ENCODE measurements at places on chromosomes 3 and 15.

GRCh38 chr3:17942856-17943255, 200.4 kb upstream of the TBC1D5 start:
- DNase-seq: no peak

GRCh38 chr3:139574026-139574947, 34.7 kb upstream of the RBP1 start:
- DNase-seq: no peak

GRCh38 chr15:81184188-81184587, 12.5 kb upstream of the IL16 start:
- no peak for DNase-seq

DNA sequence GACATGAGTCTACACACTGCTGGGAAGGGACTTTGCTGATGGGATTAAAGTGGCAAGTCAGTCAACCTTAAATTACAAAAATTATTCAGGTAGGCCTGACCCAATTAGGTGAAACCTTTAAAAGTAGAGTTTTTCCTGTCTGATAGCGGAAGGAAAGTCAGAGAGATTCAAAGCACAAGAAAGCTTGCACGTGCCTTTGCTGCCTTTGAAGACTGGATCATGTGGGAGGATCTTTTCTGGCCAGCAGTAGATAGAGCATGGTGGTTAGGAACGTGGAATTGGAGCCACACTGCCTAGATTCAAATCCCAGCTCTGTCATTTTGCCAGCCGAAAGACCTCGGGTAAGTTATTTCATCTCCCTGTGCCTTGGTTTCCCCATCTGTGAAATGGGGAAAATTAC, 265.8 kb upstream of the PROK2 start:
- no peak for DNase-seq

DNA sequence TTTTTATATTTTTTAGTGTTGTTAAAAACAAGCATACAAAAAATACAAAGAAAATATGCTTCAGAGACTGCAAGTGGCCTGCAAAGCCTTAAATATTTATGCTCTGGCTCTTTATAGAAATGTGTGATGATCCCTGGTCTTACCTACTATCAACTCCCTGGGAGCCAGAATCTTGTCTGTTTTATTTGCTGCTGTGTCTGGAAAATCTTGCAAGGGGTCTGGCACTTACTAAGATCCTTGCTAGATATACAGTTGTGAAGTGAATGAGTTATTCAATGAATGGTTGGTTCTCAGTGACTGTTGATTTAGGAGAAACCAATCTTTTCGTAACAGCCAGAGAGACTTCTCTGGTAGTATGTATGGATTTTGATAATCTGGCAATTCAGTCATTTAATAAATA, 521.0 kb upstream of the CFAP20DC start:
- no peak for DNase-seq

GRCh38 chr3:192726385-192726784, 956 bp downstream of the FGF12 start:
- DNase-seq: no peak

GRCh38 chr15:94002041-94002440, 229.3 kb upstream of the MCTP2 start:
- DNase-seq: no peak

- DNase-seq: no peak
These were observed 722.6 kb downstream of the FHIT start for GRCh38 chr3:60528651-60529050.

GRCh38 chr15:57495041-57495440, 96.7 kb upstream of the MYZAP start:
- DNase-seq: no peak

- DNase-seq: no peak
These were observed 104.6 kb upstream of the SLC6A6 start for GRCh38 chr3:14297784-14298236.

DNA sequence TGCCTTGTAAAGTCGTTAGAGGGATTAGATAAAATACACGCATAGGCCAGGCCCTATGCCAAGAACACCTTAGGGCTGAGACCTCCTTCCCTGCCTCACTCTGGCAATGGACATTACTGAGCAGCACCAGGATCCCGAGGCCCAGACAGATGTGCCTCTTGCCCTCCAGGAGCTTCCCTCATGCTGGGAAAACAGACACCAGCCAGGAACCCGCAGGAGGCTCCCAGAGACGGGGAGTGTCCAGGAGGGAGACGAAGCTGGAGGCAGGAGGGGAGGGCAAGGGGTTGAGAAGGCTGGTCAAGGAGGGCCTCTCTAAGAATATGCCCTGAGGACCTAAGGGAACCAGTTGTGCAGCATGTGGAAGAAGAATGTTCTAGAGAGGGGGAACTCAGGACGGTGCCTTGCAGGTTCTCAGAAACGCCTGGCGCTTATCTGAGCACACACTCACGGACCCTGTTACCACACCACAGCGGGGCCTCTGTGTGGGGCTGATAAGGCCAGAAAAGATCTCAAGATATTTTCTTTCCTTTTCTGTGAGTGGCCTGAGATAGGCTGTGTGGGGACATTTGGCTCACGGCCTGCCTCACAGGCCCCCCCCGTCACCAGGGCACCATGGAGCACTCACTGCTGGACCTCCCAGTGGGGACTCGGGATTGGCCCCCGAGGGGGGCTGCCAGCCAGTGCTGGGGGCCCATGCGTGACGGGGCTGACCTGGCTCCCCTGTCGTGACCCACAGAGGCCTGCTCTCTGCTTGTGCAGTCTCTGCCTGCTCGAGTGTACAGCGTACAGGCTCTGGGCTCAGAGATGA, 22.0 kb upstream of the CYP11A1 start:
- DNase-seq: peak; percentile 84

DNA sequence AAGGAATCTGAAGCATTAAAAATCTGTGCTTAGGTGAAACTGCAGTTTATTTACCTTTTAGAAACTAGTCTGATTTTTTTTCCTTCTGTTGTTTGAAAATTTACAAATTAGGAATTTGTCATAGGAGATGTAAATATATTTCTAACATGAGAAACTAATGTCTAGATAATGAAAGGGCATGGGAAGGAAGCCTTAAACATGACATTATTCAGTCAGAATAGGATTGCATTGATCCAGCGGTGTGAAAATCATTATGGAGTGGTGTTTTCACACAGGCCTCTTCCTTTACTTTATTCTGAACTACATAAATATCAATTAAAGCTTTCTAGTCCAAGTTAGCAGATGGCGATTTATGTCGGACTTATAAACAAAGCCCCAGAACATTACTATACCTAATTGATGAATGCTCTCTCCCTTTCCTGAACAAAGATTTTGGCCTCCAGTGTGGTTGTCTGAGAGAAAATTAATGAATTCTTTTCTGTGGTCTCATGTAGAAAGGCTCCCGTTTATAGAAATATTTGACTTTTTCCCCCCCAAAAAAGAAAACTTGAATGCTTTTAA, 37.9 kb downstream of the FNDC3B start:
- no peak for DNase-seq

DNA sequence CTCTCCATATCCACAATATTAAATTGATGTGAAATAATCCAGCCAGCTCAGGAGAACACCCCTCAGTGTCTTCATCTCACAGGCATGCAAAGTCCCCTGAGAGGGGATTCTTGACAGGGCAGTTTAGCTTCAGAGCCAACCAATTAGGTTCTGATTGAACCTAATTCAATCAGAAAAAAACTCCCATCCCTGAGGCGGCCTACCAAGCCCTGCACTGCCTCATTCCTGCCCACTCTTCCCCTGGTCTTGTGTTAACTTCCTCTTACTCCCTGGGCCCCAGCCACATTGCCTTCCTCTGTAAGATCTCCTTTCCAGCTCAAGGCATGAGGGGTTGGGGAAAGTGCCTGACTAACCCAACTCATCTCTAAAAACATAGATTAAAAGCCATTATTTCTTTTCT, 46.1 kb downstream of the FRMD4B start:
- no peak for DNase-seq

DNA sequence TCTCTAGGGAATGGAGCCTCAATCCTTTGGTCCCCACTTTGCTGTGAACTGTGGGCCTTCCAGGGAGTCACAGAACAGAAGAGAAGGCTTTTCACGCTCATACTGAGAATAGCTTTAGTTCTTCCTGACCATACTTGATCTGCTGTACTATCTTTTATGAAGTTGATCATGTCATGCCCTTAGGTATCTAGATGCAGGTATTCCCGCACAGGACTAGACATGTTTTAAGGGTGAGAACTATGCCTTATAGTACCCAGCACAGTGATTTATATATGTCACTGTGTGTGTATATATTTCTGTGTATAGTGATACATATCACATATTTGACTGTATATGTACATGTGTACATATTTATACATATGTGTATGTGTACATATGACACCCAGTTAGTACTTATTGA, 358.4 kb upstream of the SEMA6D start:
- DNase-seq: no peak

DNA sequence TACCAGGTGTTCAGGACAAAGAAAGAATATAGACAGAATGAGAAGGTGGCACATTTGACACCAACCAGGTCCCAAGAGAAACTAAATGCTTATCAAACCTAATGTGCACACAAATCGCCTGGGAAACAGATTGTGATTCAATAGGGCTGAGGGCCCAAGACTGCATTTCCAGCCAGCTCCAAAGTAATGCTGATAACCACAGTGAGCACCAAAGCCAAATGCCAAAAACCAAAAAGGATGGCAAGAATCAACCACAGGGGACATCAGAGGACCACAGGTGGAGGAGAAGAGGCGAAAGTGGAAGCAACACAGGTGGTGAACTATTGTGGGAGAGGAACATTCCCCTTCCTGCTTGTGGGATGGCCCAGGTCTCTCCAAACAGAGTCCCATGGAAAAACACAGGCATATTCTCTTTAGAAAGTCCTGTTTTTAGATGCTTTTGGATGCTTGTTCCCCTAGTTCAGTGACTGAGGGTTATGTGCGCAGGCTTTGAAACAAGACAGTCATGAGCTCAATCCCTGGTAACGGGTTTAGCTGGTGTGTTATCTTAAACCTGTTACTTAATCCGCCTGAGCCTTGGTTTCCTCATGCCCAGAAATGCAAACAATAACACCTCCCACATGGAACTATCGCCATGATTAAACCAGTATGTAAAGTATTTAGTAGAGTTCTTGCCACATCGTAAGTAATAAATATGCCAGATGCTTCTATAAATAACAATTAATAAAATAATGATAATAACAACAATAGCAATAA, 241.7 kb downstream of the ATP8B4 start:
- peak; percentile 21 for DNase-seq

DNA sequence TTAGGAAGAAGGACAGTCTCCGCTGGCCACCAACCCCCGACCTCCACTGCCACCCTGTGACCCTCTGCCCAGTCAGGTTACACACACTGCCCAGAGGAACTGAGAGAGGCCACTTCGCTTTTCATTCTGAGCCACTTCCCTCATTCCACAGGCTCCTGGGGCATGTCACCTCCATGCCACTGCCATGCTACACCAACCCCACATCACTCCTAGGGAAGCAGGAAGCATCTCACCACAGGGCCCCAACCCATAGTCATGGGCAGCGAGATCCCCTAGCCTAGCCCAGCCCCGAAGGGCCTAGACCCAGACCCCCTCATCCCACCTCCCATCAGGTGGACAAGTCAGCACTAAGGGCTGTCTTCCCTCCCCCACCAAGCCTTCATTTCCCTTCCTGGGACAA, 1.4 kb downstream of the PLCB2 start:
- DNase-seq: no peak

- no peak for DNase-seq
These were observed 55.8 kb downstream of the ADCY5 start for GRCh38 chr3:123392871-123393620.

DNA sequence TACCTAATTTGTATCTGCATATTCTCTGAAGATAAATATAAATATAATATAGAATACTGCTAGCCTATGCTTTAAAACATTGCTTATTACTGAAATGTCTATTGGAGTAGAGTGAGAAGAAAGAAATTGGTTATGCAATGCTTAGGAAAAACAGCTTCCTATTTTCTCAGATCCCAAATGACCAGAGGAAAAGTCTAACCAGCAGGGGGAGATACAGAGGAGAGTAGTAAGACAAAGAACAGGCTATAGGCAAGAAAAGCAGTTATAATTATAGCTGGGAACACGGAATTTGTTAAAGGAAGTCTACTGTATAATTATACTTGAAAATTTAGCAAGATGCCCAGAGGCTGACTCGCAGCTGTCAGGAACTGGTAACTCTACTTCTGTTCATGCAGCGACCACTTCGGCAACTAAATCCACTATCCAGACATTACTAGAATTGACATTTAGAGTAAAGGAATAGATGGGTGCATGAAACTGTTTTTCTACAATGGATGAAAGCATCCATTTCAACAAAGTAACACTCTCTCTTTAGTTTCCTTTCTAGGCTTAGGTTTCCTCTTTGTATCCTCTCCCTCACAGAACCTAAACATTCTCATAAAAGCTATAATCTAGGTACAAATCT, 97.2 kb downstream of the TBC1D5 start:
- no peak for DNase-seq

GRCh38 chr15:39869858-39870515, 50.1 kb downstream of the GPR176 start:
- no peak for DNase-seq

- DNase-seq: no peak
These were observed 245.4 kb downstream of the ULK4 start for GRCh38 chr3:41716471-41716870.

DNA sequence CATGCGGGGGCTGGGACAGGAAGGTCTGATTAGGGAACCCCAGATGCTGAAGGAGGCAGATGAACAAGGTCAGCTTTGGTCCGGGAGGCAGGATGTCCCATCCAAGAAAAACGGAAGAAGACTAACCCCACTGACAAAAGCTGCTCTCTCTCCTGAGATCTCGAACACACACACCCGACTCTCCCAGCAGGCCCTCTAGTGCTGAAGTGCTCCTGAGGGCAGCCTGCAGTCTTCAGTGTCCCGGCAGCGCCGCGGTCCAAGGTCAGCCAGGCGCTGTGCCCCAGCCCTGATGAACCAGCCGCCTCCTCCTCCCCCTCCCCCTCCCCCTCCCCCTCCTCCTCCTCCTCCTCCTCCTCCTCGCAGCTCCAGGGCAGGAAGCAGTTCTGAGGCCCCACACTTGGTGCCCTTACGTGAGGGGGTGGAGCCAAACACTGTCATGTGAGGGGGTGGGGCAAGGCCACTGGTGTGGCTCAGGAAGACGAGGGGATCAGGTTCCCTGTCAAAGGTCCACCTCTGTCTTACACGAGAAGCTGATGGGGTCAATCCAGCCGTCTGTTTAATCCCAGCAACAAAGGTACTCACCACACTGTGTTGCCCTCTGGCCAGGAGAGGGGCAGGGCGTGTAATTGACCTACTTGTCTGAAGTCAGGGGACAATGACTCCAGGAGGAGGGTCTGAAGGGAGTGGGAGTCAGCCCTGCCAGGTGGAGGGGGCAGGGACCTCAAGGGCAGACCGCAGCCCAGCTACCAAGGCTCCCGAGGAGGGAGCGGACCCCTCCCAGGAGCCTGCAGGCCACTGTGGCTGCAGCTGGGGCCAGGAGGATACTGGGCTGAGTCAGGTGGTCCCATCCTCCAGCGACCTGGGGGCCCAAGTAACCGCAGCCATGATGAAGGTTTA, 34.3 kb downstream of the PRR23E start:
- peak; percentile 87 for DNase-seq
